Fibroblast of lung (primary cell): ENCODE measurements at places on chromosomes 13 and 19. TPM values are rescaled to one million over a fixed set of nuclear protein-coding genes. Genes with fewer than 3 reads are reported as not detected.

Gene SRRM5
- 0.03 and 0.06 TPM in 2 replicates for polyA plus RNA-seq

Gene KLK11
- not detected in 2 replicates for polyA plus RNA-seq

Gene FAM216B
- not detected in 2 replicates for polyA plus RNA-seq

Gene ZNF99
- not detected in 2 replicates for polyA plus RNA-seq

Gene CD37
- polyA plus RNA-seq, result not detected in 2 replicates

Gene LRRC8E
- polyA plus RNA-seq, result 3.5 and 3.7 TPM in 2 replicates

Gene PROZ
- not detected in 2 replicates for polyA plus RNA-seq

Gene MEDAG
- polyA plus RNA-seq, result 18.9 and 99.8 TPM in 2 replicates

Gene ZGLP1
- 0.35 TPM in 2 replicates for polyA plus RNA-seq

- no peak overlapping the region for H3K4me3 ChIP-seq
- no peaks in the 10 kb centered on the region for H3K27me3 ChIP-seq
- no peaks in the 10 kb centered on the region for H3K36me3 ChIP-seq
- no peak overlapping the region for H3K27ac ChIP-seq
Observed at GRCh38 chr13:32446773-32447465, 19.0 kb upstream of the N4BP2L1 start.

- no peak overlapping the region for H3K27ac ChIP-seq
- H3K36me3 ChIP-seq, result peaks cover 29% of the 10 kb centered on the region
- no peak overlapping the region for H3K4me3 ChIP-seq
- no peaks in the 10 kb centered on the region for H3K27me3 ChIP-seq
- peaks cover 18% of the 10 kb centered on the region for H3K4me1 ChIP-seq
- DNase-seq, result no peak
Observed at GRCh38 chr19:55390461-55390880, 4.7 kb downstream of the RPL28 start.

- no peak overlapping the region for H3K27ac ChIP-seq
- no peaks in the 10 kb centered on the region for H3K4me1 ChIP-seq
- no peak for DNase-seq
- no peaks in the 10 kb centered on the region for H3K36me3 ChIP-seq
Observed at GRCh38 chr19:33349319-33350289, 23.9 kb upstream of the CEBPG start.

GRCh38 chr13:83881917-83882605 is at the start of gene SLITRK1:
SLITRK1 (minus strand) TSS chr13:83882474; CDS start chr13:83881507, 967 bp downstream.
- H3K4me1 ChIP-seq, result no peaks in the 10 kb centered on the region
- no peak within 1 kb of the TSS for H3K27ac ChIP-seq

DNA sequence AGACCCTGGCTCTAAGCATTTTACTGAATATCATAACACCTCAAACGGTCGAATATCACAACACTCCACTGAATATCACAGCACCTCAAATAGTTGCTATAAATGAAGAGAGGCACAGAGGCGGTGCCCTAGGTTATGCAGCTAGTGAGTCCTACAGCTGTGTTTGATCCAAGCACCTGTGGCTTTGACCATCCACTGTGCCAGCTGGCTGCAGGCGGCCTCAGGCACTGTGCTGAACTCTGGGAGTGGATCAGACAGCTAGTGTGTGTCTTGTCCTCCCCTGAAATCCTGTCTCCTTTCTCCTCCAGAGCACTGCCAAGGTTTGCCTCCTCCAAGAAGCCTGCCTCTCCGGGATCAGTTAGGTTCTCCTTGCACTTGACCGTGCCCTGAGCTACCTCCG is 7.3 kb downstream of the NOSIP start:
- H3K27me3 ChIP-seq, result no peaks in the 10 kb centered on the region
- no peaks in the 10 kb centered on the region for H3K4me1 ChIP-seq
- DNase-seq, result no peak
- no peak overlapping the region for H3K27ac ChIP-seq
- no peak overlapping the region for H3K4me3 ChIP-seq
